ENCODE measurements at places on chromosomes 1 and 21.

- peak; percentile 29 for DNase-seq
Measured at GRCh38 chr1:168368131-168368530, 87.5 kb downstream of the TBX19 start.

DNA sequence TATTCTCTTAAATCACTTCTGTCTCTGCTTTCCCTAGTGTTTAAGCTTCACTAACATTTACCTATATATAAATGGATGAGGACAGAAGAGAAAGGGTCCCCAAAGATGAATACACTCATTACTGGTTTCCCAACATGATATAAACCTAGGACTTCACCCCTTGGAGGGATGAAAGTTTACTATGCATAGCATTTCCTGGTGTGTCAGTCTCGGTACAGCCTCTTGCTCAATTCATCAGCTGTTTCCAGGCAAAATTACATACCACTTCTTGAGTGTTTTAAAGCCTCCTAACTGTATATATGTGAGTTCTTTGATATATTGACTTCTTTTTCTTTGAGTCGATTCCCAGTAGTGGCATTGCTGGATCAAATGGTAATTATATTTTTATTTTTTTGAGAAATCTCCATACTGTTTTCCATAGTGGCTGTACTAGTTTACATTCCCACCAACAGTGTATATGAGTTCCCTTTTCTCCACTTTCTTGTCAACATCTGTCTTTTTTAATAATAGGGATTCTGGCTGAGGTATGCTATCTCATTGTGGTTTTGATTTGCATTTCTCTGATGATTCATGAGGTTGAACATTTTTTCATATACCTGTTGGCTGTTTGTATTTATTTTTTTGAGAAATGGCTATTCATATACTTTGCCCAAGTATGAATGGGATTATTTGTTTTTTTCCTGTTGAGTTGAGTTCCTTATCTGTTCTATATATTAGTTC lies 259.3 kb upstream of the CACYBP start:
- DNase-seq: no peak

DNA sequence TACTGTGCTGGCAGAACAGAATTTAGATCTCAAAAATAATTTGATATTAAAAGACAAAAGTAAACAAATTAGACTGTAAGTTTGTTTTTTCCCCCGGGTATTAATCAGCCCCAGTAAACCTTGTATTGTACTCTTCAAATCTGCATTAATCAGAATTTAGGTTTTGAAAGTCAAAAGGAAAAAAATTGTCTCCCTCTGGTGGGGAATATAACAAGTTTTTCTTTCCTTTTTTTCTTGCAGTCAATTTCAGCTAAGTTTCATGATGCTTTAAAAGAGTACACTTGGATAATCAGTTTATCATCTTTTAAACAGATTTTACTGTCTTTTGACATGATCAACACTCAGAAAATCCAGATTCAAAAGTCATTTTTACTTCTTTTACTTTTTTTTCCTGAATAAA lies 134.5 kb upstream of the PKN2 start:
- DNase-seq: no peak

- DNase-seq: peak; percentile 53
Measured at GRCh38 chr1:3772027-3772714, 378 bp upstream of the SMIM1 start.

DNA sequence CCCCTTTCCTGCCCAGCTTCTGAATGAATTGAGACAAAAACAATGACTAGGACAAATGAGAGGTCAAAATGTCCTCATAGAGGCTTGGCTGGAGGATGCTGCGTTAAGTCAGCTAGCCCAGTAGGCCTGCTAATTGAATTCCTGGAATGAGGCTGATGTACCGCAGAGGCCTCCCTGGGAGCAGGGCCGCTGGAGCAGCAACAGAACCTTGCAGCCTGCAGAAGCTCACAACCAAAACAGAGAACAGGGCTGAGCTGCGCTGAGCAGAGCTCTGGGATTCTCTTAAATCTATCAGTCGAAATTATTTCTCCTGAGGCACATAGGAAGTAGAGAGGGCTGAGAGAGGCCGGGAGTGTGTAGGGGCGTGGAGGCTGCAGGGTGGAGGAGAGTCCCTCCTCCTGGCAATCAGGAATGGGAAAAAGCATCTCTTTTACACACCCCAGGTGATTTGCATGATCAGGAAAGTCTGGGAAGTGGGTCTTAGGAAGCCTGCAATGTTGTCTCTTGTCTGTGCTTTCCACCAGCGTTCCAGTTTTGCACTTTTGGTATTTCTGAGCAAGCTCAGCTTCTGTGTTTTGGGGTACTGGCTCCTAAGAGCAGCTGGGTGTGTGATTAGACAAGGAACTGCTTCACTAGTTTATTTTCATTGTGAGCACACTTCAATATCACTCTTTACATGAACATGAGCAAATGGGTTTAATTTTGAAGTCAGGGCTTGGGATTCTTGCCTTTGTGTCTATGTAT lies 66.5 kb downstream of the RYR2 start:
- no peak for DNase-seq

GRCh38 chr1:202189918-202190715 lies 3.5 kb upstream of the LGR6 start:
- DNase-seq: peak; percentile 30

DNA sequence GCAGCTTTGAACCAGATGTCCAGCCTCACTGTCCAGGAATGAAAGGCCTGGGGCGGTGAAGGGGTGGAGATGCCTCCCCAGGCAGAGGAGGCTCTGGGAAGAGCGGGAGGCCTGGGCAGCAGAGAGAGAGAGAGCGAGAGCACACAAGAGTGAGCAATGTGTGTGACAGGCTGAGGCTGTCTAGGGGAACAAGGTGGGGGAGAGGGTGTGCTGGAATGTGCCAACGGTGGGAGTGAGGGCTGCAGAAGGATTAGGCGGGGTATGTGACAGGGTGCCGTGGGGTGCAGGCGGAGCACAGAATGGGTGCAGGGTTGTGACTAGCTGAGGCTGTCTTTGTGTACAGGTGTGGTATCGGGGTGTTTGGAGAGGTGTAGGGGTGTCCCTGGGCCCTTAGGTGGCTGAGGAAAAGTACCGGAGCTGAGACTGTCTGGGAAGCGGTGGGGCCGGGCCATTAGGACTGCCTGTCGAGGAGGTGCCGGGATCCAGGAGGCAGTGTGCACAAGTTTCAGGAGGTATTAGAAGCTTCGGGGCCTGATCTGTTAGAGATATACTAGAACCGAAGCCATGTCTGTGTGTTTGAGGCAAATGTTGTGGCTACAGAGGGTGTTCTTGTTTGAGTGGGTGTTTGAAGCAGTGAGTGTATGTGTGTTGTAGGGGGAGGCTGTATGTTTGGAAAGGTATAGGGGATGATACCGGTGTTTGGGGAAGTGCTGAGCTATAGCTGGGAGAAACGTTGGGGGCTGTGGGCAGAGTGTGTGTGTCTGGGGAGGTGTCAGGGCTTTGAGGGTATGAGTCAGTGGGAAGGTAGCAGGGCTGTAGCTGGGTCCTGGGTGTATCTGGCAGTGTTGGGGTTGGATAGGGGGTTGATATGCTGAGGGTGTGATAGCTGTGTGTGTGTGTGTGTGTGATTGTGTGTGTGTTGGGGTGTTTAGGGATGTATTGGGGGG lies 9.1 kb downstream of the AHDC1 start:
- peak; percentile 65 for DNase-seq

DNA sequence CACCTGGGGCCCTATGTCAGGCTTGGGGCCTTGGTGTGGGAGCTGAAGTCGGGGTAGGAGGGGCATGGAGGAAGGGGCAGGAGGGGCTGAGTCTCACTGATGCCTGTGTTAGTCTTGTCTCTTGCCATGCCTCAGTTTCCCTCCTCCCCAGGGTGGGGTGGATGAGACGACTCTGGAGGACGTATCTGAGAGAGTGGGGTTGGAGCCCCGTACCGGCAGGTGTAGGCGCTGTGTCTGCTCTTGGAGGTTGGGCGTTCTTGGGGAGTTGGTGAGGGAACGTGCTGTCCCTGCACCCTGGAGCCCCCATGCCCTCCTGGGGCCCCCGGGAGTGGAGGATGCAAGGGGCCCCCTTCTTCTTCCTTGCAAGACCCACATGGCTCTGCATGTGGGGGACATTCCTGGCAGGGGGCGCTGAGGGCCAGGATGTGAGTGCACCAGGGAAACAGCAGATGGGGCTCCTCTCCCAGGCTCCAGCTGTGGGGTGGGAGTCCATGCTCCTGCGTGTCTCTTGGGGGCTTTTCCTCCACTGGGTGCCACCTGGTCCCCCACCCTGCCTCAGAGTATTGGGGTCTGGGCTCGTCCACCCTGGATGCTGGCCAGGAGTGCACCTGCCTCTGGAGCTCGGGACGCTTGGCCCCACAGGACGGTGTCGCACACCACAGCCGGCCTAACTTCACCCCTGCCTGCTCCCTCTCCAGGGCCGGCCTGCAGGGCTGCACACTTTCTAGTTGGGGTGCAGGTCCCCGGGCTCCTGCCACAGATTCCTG lies 1.4 kb upstream of the TNFRSF14 start:
- no peak for DNase-seq

DNA sequence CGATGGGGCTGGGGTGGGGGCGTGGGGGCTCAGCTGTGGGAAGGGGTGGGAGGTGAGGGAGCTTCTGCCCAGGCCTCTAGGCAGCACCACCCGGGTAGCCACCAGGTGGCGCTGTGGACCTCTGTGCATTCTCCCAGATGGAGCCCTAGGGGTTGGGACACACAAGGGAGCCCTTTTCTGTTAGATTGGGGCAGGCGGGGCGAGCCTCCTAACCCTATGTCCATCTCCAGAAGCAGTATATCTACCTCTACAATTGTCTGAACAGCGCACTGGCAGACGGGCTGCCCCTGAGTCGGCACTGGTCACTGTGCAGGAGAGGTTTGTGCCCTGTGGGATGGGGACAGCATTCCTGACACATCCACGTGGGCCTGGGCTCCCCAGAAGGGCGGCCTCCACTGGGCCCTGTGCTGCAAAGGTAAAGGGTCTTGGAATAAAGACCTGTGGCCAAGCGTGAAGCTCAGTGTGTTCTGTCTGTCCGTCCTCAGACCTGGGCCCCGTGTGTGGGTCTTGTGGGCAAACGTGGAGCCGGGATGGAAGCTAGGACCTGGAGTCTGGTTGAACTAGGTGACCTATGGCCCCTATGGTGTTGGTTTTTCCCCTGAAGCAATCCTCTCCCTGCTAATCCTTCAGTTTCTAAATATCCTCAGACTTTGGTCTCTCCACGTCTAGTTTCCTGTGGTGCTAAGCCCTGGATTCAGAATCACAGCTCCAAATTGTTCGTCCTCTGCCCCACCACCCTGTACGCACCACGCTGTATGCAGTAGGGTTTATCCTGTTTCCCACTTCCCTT lies 4.4 kb upstream of the LGR6 start:
- DNase-seq: no peak

GRCh38 chr1:32765570-32766327 lies 51.4 kb downstream of the YARS1 start:
- DNase-seq: no peak

GRCh38 chr1:35691571-35692220 lies 27.0 kb downstream of the C1orf216 start:
- DNase-seq: no peak

- DNase-seq: no peak
Measured at GRCh38 chr1:64358692-64359091, 111.2 kb upstream of the CACHD1 start.

GRCh38 chr1:179810367-179810715 lies 67.2 kb downstream of the FAM163A start:
- DNase-seq: no peak

DNA sequence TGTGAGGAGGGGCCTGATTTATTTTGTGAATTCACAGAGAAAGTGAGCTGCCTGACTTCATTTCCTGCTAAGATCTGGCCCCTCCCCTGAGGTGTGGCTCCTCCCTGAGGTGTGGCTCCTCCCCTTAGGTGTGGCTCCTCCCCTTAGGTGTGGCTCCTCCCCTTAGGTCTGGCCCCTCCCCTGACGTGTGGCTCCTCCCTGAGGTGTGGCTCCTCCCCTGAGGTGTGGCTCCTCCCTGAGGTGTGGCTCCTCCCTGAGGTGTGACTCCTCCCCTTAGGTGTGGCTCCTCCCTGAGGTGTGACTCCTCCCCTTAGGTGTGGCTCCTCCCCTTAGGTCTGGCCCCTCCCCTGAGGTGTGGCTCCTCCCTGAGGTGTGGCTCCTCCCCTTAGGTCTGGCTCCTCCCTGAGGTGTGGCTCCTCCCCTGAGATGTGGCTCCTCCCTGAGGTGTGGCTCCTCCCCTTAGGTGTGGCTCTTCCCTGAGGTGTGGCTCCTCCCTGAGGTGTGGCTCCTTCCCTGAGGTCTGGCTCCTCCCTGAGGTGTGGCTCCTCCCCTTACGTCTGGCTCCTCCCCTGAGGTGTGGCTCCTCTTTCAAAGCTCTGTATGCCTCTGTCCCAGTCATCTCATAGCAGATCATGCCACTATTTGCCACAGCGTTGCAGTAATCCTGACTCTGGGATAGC lies 26.9 kb upstream of the LRRC3 start:
- DNase-seq: no peak

DNA sequence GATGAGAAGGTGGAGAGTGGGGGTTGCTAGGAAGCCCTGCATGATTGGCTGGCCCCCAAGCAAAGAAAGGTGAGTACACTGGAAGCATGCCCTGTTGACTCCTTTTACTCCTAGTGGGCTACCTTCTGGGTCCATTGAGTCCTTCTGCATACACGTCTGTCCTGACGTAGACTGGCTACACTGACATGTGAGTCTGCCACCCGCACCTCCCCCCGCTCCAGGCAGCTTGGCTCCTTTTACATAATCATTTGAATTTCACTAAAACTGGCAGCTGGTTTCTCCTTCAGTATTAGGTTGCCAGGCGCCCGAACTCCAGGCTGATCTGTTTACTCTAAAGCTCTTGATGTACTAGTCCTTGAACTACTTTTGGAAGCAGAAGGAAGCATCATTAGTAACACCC lies 8.7 kb downstream of the MRPS21 start:
- no peak for DNase-seq

DNA sequence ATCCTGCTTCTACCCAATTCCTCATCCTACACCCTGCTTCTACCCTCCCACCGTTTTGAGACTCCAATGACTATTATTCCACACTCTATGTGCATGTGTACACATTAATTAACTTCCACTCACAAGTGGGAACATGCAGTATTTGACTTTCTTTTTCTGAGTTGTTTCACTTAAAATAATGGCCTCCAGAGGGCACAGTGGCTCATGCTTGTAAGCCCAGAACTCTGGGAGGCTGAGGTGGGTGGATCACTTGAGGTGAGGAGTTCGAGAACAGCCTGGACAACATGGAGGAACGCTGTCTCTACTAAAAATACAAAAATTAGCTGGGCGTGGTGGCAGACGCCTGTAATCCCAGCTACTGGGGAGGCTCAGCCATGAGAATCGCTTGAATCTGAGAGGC lies 464.8 kb downstream of the PTBP2 start:
- DNase-seq: no peak

DNA sequence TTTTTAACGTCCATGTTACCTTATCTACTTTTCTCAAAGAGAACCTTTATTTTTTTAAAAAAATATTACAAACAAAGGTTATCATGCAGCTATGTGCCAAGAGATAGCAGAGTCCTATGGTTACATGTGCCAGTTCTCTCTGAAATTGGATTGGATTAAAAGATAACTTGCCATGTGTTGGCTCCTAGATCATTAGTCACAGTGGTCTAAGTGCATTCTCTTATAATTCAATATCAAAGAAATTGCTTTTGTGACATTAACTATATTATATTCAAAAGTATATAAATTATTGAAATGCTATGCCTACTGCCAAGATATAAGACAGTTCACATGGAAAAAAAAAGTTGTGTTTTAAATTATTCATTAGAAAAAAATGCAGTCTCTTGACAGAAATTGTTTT lies 494.2 kb downstream of the NEGR1 start:
- DNase-seq: no peak

Measured in kidney glomerular epithelial cell (primary cell).